ENCODE measurements at places on chromosomes 12 and 14.

DNA sequence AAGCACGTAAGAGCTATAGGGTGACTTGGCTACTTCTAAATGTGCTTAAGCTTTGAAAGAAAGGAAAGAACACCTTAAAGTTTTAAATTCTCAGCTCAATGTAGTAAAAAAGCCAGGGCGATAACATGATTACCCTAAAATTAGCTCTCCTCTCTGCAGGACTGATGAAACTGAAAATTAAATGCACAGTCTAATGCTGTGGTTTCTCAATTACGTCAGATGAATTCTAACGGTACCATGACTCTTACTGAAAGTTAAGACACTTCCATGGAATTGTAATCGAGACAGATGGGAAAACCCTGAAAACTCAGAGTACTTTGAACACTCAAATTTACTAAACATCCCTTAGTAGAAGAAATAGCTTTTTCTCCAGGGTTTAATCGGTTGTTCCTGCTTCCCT is 25.9 kb upstream of the PRKD1 start:
- no peak for DNase-seq

GRCh38 chr12:81167694-81168093 is 89.8 kb downstream of the ACSS3 start:
- DNase-seq = no peak

DNA sequence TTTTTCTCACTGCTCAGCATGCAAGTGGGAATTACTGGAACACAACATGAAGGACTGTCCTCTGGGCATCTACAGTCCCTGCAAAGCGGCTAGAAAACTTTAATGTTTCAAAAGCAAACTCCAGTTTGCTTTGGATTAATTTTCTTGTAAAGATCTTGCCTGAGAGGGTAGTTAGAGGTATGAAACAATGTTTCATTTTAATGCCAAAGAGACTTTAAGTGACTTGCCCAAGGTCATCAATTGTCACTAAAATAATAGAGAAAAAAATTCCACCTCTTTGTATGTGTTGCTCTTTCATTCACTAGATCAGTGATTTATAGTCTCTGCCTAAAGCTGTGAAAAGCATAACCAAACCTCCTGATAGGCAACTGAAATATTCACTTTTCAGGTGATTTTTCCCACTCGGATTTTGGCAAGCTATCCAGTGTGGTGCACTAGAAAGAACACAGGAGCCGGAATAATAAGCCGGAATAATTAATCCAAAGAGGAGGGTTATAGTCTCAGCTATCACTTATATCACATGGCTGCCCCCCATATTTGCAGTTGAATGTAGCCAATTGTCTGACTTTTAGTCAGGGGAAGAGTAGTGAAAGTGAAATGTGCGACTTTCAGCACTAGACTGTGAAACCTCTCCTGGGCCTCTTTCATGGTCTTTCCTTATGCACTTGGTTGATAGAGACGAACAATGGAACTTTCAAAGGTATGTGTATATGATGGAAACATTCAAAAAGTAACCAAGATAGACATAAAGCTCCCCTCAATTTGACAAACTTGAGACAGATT is 107.7 kb downstream of the SLC6A15 start:
- no peak for DNase-seq

- peak; percentile 68 for DNase-seq
Measured at GRCh38 chr12:51391283-51392123, at the start of gene GALNT6. TSS of gene GALNT6 (minus strand) at chr12:51391406. CDS start at chr12:51379781, 11,625 bp downstream.

DNA sequence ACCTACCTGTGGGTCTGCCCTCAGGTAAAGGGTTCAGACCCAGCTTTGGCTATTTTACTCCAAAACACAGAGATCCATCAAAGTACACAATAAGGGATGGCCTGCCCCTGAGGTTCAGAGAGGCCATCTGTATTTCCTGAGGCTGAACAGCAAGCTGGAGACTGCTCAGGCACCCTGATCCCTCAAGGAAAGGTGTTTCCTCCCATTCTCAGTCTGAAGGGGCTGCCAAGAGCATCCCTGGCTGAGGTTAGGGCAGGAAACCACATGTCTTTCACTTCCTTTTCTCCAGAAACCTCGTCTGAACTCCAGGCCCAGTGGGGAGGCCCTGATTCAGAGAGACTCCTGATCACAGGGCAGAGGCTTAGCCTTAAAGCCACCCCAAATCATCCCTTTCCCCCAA is 1.5 kb downstream of the RILPL1 start:
- DNase-seq = peak; percentile 33

DNA sequence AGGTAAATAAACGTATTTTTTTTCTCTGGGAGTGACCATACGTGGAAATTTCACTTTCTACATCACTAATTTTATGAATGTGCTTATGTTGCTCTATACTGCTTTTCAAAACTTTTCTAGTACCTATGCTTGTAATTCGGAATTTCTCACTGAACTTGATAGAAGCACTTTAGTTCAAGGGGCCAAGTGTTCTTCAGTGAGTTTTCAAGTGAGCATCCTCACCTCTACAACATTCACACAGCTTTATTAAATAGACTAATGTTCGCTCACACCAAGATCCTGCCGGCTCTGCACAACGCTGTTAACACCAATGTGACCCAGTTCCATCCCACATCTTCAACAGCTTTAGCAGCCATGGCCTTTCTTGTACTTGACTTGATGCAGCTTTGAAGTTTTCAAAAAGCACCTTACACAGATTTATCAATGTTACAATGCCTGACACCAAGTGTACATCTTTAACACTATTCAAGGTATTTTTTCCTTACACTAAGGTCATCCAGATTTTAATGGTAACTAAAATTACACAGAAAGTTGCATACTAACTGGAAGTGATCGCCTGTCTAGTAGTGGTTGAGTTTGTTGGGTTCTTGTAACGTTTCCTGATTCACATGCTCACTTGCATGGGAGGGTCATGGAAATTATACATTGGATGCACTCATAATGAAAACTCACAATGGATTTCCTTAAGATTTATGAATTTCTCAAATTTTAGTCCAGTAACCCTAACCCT is 4.5 kb downstream of the UBC start:
- no peak for DNase-seq

GRCh38 chr12:104620837-104621531 is 164.2 kb downstream of the CHST11 start:
- no peak for DNase-seq

DNA sequence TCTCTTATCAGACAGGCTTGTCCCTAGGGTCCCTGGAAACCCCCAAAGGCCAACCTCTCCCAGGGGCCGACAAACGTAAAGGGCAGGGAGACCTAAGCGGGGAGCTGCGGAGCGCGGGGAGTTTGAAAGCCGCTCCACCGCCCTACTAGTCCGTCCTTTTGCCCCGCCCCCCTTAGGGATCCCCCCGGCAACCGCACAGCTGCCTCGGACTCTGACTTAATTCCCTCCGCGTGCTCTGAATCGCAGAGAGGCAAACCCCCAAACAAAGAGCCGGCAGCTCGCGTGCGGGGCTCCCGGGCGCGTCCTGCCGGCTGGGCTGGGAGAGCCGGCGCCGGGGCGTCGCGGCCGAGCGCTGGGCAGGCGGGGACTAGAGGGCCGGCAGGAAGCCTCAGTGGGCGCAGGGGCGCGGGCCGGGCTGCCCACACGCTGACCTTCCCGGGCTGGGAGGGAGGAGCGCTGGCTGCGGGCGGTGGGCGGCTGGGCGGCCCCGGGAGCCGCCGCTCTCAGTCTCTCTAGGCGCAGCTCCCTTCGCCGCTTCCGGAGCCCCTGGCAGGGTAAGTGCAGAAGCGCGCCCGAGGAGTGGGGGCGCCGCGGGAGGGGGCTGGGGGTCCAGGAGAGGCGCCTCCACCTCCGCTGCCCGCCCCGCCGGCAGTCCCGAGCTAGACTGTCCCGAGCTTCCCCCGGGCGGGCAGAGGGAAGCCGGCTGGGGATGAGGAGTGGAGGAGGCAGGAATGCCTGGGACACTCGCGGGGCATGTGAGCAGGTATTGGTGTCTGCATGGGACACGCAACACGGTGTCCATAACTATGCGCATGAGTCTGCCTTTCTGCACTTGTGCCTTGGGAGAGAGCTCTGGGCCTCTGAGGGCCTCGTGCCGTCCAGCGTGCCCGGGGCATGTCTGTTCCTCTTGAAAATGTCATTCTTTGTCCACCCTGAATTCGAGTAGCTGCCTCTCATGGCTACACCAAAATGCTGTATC is at the start of gene TSPAN11:
TSPAN11 (plus strand) TSS at position 506 of the 979 bp plus-strand sequence. CDS start 27,244 bp downstream, outside the sequence.
- peak; percentile 12 for DNase-seq

- DNase-seq = peak; percentile 40
Measured at GRCh38 chr14:21987937-21988336, 314.3 kb upstream of the OR4E1 start.

GRCh38 chr12:109689426-109689825 is 24.2 kb upstream of the FAM222A start:
- DNase-seq = no peak

GRCh38 chr14:36055681-36056225 is 120.8 kb downstream of the PTCSC3 start:
- no peak for DNase-seq

GRCh38 chr12:51217133-51217967 is 512 bp downstream of the POU6F1 start:
- peak; percentile 54 for DNase-seq

DNA sequence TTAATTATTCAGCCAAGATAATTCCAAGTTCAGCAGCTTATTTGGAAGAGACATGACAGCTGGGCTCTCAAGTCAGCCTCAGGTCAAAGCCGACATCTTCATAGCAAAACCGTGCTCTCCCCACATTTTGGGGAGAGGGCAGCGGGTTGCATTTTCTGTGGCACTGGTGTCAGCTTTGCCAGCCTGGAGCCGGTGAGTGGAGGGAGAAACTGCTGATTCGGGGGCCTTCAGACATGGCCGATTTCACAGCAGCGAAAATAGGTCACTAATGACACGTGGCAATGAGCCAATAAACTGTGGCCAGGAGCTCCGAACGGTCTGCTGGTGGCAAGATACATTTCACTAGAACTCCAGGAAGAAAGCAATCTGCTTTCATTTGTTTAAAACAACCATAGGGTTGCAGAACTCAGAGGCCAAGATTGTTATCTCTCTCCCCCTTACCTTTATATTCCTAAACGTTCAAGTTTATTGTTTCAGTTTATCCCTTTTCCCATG is 173.2 kb downstream of the CAND1 start:
- DNase-seq = no peak

GRCh38 chr12:79689477-79690141 is 1.2 kb downstream of the PAWR start:
- peak; percentile 28 for DNase-seq

GRCh38 chr12:130644566-130644965 is 71.5 kb downstream of the RIMBP2 start:
- DNase-seq = no peak

- DNase-seq = no peak
Measured at GRCh38 chr14:96805956-96806355, 8.8 kb downstream of the VRK1 start.

DNA sequence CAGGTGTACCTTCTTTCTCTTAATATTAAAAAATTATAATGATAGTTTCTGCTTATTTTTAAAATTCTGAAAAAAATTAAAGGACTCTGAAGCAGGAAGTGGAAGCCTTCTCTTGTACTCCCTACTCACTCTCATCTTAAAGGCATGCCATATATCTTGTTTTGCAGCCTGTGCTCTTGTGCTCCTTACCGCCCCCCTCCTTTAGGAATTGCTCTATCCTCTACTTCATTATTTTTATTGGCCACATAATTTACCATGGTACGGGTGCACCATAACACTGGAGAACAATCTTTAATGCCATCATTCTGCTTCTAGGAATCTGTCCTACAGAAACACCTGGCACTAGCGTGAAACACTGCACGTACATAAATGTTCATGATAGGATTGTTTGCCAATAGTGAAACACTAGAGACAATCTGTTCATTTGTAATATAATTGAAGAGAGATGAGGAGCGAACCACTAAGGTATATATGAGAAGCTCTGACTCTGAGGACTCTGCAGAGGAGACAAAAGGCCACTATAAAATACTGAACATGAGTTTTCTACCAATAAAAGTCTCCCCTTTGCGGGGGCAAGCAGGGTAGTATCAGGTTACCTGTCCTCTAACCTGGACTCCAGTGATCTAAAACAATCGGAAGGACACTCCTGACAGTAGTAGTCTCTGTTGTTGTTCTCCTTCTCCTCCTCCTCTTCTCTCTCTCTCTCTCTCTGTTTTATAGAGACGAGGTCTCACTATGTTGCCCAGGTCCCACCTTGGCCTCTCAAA is 6.3 kb upstream of the NYNRIN start:
- no peak for DNase-seq

- no peak for DNase-seq
Measured at GRCh38 chr12:107514887-107515445, 170.6 kb upstream of the PWP1 start.

- no peak for DNase-seq
Measured at GRCh38 chr12:71591601-71592000, 72.0 kb downstream of the ZFC3H1 start.

- no peak for DNase-seq
Measured at GRCh38 chr12:70660002-70660604, 22.9 kb upstream of the PTPRB start.

- no peak for DNase-seq
Measured at GRCh38 chr12:10454531-10454930, 1.4 kb upstream of the KLRC1 start.

- DNase-seq = no peak
Measured at GRCh38 chr12:116266168-116266601, 11.3 kb downstream of the MED13L start.

DNA sequence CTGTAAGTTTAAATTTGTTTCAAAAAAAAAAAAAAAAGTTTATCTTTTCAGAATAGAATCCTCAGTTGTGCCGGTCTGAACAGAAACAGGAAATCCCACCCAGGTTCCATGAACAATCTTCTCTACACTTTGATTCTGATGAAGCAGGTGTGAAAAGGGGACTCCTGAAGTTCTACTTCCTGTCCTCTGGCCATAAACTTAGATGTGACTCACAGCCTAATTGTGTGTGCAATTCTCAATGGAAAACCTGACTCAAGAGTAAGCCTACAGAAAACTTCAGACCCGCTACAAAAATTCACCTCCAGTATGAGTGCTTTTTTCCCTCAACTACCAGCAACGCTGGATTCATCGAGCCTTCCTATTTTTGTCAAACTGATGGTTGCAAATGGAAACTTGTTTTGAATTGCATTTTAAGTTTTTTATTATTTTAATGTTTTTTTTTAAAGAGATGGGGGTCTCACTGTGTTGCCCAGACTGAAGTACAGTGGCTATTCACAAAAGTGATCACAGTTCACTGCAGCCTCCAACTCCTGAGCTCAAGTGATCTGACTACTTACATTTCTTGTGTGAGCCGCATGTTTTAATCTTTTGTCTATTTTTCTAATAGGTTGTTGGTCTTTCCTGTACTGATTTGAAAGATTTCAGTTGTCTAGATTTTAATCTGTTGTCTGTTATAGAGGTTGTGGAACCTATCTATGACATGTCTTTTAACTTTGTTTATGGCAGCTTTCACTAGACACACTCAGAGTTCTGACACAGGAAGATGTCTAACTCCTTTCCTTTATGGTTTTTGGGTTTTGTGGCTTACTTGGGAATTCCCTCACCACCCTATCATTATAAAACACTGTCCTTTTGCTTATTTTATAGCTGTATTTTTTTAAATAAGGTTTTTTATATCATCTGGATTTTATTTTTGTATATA is 37.6 kb downstream of the ATG14 start:
- peak; percentile 58 for DNase-seq

- no peak for DNase-seq
Measured at GRCh38 chr14:86756521-86757190, 1226.7 kb downstream of the FLRT2 start.

DNA sequence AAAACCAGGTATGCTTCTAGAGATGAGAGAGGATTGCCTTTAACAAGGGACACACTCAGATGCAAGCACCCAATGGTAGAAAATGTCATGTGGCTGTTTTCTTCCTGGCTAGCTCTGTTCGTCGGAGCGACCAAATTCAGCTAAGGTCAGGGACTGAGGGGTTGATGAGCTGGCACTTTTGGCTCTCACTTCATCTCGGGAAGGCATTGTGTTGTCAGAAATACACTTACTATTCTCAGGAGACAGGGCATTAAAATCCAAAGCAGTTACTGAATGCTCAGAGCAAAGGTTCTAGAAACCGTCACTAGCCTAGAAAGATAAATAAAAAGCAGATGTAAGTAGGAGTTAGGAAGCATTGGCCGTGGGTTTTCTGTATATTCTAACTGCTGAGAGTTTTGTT is 275.7 kb upstream of the SSTR1 start:
- DNase-seq = no peak

All from activated naive CD4-positive, alpha-beta T cell treated with anti-CD3 and anti-CD28 coated beads for 36 hours (primary cell).